ENCODE measurements at places on chromosomes 1 and 21.

DNA sequence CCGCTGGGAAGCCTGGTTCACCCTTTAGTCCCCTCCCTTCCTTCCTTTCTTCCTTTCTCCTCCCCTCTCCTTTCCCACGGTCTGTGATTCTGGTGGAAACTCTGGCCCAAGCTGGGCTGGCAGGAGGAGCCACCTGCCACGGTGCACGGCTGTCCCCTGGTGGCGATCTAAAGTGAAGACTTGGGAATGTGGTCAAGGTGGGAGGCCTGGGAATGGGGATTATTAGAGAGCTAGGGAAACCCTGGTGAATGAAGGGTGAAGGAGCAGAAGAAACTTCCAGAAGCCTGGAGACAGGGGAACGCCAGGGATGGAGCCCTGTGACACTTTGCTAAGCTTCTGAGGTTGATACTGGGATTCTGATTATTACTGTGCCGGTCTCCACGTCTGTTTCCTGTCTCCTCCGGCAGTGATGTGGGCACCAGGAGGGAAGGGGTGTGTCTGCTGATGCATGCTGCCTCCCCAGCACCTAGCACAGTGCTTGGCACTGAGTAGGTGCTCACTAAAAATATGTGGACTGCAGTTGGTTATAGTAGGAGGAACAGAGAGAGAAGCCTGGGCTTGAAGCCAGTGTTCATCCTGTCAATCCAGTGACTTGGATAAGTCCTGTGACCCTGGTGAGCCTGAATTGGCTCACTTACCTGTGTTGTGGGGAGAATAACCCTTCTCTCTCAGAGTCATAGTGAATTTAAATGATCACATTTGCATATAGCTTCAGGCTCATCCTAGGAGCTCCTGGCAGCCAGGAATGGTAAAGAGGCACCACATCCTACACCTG is 71.2 kb upstream of the NBPF3 start:
- DNase-seq: peak; percentile 82

DNA sequence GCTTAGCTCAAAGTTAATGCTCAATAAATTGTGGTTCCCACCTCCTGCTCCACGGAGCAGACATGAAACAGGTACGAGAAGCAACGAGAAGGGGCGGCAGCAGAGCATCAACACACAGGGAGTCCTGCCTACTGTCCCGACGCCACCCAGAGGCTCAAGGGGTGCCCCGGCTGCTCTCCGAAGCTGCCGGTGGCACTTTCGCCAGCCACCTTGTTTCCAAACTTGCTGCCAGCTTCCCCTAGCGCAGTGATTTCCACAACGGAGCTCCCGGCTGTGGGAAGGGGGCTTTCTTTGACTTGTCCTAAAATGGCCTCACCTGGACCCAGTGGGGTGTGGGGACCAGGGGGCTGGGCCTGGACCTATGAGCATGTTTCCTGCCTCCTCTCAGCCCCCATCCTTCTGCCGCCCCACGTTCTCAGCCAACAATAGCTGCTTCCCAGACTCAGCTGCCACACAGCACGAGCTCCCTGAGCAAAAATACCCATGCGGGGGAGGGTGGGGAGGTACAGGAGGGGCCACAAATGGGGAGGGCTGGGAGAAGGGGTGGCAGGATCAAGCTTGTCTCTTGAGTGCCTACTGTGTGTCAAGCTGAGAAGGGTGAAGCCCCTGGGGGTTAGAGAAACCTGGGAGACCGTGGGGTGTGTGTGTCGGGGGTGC is 35.6 kb upstream of the ECE1 start:
- no peak for DNase-seq

GRCh38 chr21:45948576-45949141 is 32.9 kb upstream of the COL6A1 start:
- no peak for DNase-seq

DNA sequence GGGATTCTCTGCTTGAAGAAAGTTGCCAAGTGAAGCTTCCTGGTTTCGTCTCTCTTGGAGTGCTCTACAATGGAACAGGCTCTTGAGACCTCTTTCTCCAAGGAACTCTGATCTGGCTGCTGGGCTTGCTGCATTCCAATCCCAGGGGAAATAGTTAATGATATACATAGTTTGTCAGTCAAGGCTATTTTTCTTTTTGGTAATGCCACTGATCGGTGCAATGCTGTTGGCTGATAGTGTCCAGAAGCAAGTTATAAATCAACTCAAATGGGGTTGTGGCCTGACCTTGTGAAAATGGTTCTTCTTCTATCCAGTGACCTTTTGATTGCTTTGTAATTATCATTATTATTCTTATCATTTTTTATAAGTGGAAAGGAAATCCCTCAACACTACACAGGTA is 48.4 kb upstream of the TNFSF18 start:
- no peak for DNase-seq

- DNase-seq: no peak
These were observed 21.2 kb downstream of the CDK18 start for GRCh38 chr1:205525495-205526285.

- no peak for DNase-seq
These were observed 77.9 kb downstream of the GALNT2 start for GRCh38 chr1:230144758-230145504.

- DNase-seq: no peak
These were observed 104.9 kb upstream of the EDN2 start for GRCh38 chr1:41589395-41589794.

DNA sequence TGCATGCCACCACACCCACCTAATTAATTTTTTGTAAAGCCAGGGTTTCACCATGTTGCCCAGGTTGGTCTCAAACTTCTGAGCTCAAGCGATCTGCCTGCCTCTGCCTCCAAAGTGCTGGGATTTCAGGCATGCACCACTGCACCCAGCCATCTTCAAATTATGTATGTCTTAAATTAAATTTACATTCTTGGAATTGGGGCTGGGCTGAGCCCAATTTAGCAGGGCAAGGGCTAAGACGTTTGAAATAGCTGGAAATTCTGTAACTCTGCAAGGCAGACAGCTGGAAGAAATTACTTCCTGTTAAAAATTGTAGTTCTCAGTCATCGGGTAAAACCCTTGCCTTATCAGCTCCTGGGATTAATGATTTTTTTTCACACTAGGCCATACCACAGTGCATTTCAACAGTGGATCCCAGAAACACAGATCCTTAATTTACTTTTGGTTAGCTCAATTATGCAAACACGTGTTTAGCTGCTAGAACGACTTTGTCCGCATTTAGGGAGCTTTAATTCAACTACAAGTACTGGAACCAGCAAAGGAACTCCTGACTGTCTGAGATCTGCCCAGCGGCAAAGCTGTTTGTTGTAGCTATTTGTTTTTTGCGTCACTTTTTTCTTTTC is 83.3 kb downstream of the OLFML3 start:
- DNase-seq: no peak

DNA sequence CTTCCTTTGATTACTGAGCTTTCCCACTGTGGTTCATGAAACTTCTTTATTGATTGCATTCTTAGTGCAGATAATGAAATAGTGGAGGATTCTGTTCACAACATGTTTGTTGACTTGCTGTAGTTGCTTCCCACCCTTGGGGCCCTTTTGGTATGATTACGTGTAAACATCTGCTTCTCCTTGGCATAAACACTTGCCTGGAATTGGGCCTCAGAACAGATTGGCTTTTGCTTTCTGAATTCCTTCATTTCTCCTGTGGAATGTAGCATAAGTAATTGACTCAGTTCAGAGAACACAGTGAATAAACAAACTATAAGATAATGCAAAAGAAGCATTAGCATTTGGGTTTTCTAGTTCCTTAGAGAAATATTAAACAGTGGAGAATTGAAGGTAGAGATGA is 59.5 kb upstream of the LAMC2 start:
- no peak for DNase-seq
